ENCODE measurements at places on chromosomes 7 and 10. TPM values are rescaled to one million over a fixed set of nuclear protein-coding genes. Genes with fewer than 3 reads are reported as not detected.

GRCh38 chr7:137983323-137984008 is 18.4 kb downstream of the CREB3L2 start:
- DNase-seq: no peak

DNA sequence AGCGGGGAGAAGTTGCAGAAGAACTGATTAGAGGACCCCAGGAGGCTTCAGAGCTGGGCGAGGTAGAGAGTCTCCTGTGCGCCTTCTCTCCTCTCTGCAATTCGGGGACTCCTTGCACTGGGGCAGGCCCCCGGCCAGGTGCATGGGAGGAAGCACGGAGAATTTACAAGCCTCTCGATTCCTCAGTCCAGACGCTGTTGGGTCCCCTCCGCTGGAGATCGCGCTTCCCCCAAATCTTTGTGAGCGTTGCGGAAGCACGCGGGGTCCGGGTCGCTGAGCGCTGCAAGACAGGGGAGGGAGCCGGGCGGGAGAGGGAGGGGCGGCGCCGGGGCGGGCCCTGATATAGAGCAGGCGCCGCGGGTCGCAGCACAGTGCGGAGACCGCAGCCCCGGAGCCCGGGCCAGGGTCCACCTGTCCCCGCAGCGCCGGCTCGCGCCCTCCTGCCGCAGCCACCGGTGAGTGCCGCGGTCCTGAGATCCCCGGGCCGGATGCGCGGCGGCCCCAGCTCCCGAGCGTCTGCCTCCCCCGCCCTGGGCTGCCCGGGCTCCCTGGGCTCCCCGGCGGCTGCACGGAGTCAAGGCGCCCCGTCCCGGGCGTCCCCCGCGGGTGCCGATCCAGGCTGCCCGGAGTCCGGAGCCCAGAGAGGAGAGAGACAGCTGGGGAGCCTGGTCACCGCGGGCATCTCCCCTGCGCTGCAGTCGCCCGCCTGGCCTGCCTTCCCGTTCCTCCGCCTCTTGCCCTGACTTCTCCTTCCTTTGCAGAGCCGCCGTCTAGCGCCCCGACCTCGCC is at the start of gene PLAU:
PLAU (plus strand) TSS at position 369 of the 789 bp plus-strand sequence. CDS start 424 bp downstream, outside the sequence.
- DNase-seq: peak; percentile 18

GRCh38 chr7:25752154-25752553 is 399.8 kb upstream of the NFE2L3 start:
- DNase-seq: no peak

DNA sequence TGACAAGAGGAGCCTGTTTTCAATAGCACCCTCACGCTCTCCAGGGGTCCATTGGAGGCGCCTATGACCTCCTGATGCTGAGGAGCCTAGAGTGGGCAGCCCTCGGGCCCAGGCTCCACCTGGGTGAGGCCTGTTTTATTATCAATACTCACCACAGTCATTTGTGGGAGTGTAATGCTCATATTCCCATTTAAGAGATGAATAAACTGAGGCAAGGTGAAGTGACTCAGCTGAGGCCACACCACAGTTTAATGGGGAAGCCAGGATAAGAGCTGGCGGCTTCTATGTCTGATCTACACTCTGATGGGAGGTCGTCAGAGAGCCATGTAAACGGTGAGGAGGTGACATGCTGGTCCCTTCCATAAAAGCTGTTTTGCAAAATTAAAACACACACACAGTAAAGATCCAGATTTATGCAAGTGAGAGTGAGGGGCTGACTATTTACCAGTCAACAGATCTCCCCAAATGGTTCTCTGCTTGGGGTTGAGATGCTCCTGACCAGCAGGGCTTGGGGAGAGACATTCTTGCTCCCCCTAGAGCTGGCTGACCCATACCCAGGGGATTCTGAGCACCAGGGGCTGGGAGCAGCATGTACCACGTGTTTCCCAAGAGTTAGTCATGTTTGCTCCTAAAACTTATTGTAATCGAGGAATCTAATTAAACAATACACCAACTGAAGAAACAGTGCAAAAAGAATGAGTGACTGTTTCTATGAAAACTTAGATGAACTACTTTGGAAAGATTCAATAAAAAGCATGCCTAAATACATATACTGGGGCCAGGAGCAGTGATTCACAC is 81.0 kb upstream of the INSIG1 start:
- DNase-seq: no peak

GRCh38 chr7:72492461-72493065 is 80.4 kb upstream of the CALN1 start:
- no peak for DNase-seq

DNA sequence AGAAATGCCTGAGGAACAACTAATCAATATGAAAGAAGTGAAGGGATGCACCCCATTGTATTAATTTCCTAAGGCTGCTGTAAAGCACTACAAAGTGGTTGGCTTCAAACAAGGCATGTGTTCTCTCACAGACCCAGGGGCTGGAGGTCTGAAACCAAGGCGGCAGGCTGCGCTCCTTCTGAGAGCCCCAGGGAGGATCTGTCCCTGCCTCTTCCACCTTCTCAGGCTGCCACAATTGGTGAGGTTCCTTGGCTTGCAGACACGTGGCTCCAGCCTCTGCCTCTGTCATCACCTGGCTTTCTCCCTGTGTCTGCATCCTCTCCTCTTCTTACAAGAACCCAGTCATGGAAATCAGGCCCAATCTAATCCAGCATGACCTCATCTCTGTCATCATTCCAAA is 110.1 kb downstream of the TNS3 start:
- DNase-seq: no peak

DNA sequence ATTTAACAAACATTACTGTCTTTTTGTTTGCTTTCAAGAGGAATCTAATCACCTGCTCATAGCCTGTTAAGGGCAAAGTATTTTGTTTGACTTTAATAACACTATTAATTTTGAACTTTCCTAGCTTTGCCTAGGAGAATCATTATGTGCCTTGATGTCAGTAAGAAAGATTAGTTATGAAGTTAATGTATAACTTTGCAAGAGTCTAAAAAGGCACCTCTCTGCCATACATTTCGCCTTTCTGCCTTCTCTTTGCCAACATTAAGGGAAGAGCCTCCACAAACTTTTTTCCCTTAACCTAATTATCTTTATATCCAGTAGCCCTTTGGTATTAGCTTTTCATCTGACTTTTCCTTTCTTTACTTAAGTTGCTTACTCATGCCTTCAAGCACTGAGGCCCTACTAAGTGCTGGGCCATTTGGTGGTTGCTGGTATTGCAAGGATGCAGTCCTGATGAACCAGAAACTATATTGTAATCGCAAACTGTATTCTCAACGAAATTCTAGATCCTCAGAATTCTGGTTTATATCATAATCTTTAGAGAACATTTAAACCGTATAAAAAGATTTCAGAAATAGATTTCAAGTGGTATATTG is 108.5 kb downstream of the SND1 start:
- DNase-seq: no peak

DNA sequence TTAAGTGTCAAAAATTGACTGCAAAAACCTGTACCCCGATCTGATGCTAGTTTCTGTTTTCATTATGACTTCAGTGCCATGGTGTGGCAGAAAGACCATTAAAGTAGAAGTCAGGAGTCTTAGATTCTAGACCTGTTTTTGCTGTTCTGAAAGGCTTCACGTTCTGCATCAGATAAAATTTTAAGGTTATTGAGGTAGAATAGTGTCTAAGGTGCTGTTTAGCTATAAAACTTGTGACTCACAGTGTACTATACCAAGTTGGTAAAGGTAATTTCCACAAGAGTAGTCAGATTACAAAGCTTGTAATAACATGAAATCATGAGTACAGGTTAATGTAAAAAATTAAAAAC is 38.6 kb downstream of the ZNRF2 start:
- DNase-seq: peak; percentile 38

- DNase-seq: no peak
Measured at GRCh38 chr7:5086256-5086655, 40.6 kb downstream of the RBAK start.

- no peak for DNase-seq
Measured at GRCh38 chr10:69009360-69009759, 20.8 kb downstream of the KIFBP start.

GRCh38 chr7:98202367-98203195 is 8.7 kb upstream of the BHLHA15 start:
- peak; percentile 69 for DNase-seq

GRCh38 chr7:153698046-153698445 is 354.2 kb upstream of the DPP6 start:
- no peak for DNase-seq

GRCh38 chr7:70285187-70285586 is 686.9 kb downstream of the AUTS2 start:
- DNase-seq: no peak

DNA sequence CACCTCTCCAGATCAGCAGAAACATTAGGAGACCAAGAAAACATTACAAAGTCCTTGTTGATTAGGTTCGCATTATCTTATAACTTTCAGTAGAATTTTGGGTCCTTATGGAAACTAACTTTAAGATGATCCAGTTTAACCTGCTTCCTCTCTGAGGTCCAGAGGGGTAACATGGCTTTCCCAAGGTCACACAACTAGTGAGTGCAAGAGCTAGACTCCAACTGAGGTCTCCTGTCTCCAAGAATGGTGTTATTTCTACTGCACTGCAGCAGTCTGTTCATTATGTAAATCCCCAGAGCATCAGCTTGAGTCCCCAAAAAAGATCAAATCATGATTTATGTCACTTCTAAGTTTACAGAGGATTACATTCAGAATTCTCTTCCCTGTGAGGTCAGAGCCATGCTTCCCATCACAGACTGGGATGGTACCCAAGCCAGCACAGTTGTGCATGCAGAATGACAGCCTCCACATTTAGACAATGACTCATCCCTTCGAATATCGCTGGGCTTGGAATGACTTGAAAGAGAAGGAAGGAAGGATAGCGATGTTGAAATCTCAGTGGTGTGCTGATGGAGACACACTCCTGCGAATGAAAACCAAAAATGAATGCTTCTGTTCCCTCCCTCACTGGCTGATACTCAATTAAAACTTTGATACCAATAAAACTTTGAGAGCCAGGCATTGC is 163.1 kb upstream of the PLXNA4 start:
- no peak for DNase-seq

- DNase-seq: no peak
Measured at GRCh38 chr10:84398696-84399095, 70.3 kb downstream of the CCSER2 start.

DNA sequence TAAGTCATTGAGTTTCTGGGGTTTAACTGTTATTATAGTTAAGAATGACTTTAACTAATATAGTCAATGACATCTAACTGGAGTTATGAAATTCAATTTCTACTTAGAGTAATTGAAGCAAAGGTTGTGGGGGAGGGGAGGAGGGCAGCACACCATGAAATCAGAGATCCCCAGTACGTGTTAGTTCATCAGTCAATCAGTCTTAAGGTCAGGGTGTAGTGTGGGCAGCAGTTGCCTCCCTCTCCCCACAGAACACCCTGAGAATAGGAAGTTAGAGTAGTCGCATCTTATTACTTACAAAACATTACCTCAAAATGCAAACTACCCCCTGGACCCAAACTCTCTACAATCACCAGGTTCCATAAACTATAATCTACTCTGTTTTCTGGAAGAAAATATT is 7.0 kb upstream of the HPS1 start:
- no peak for DNase-seq

DNA sequence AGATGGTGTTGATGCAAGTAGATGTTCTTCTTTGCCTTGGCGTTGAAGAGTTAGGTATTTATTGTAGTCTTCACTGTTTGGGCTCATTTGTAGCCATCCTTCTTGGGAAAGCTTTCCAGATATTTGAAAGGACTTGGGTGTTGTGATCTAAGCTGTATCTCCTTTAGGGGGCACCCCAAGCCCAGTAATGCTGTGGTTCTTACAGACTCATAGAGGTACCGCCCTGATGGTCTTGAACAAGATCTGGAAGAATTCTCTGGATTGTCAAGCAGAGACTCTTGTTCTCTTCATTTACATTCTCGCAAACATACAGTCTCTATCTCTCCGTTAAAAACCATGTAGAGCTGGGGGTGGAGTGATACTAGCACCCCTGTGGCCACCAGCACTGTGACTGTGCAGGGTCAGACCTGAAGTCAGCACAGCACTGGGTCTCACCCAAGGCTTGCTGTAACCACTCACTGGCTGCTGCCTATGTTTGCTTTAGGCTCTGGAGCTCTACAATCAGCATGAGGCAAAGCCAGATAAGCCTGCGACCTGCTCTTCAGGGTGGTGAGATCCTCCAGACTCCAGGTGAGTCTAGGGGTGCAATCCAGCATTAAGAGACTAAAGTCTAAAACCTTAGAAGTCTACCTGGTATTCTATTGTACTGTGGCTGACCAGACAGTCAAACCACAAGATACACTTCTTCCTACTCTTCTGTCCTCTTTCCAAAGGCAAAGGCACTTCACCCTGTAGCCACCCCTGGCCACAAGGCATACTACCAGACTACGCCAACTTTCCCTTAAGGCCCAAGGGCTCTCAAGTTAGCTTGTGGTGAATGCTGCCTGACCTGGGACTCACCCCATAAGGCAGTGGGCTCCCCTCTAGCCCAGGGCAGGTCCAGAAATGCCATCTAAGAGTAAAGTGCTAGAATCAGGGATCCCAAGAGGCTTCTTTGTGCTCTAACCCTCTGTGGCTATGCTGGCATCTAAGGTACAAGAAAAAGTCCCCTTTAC is 209.7 kb upstream of the TMEM196 start:
- DNase-seq: no peak

DNA sequence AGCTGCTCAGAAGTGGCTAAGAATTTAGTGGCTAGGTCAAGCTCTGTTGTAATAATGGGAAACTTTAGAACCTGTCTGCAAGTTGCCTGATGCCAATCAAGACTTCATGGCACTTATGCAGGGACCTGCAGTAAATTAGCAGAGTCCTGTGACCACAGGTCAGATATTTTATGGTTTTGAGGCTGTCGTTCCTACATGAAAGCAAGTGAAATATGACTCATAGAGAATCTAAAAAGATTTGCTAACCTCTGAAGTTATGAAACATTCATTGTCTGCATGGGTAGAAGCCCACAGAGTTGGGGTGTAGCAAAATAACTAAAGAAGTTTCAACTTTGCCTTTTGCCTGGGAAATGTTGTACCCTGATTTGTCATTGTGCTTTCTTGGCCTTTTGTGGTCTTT is 32.3 kb downstream of the SLC39A12 start:
- no peak for DNase-seq

GRCh38 chr10:96482815-96483588 is 30.7 kb downstream of the TLL2 start:
- DNase-seq: no peak

DNA sequence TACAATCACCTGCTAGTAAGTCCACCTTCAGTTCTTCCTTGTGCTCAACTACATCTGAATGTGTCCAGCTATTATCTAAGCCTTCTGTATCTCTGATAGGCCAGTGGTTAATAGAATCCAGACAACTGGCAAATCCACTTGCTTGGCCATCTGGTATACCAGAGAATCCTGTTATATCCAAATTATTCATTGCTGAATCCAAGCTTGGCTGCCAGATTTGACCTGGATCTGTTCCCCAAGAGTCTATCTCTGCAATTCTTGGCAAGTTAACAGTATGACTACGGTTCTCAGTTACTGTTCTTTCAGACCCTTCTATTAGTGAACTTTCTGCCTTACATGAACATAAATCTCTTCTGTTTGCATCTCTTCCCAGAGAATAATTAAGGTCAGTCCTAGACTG is 154.6 kb upstream of the TARP start:
- no peak for DNase-seq

GRCh38 chr10:76969366-76969948 is 668.2 kb downstream of the KCNMA1 start:
- DNase-seq: no peak

The CUZD1 gene
- 1.9 TPM for total RNA-seq

The MMD2 gene
- total RNA-seq: not detected

The PIK3CG gene
- 35.4 TPM for total RNA-seq

The OR13A1 gene
- total RNA-seq: not detected

The LDB1 gene
- 120 TPM for total RNA-seq

The MACC1 gene
- 1.0 TPM for total RNA-seq

The EIF4EBP2 gene
- 53.1 TPM for total RNA-seq

The ACTL6B gene
- not detected for total RNA-seq

The ANKRD7 gene
- not detected for total RNA-seq

The CYP3A7 gene
- not detected for total RNA-seq

The VIM gene
- 1,005 TPM for total RNA-seq

The HOXA1 gene
- 1.4 TPM for total RNA-seq

The DBF4 gene
- 65.1 TPM for total RNA-seq

The GSTO2 gene
- 1.7 TPM for total RNA-seq
